ENCODE measurements at places on chromosomes 16 and 17.
A peak's percentile ranks its signal among the peaks of the same experiment; 100 is the strongest.

DNA sequence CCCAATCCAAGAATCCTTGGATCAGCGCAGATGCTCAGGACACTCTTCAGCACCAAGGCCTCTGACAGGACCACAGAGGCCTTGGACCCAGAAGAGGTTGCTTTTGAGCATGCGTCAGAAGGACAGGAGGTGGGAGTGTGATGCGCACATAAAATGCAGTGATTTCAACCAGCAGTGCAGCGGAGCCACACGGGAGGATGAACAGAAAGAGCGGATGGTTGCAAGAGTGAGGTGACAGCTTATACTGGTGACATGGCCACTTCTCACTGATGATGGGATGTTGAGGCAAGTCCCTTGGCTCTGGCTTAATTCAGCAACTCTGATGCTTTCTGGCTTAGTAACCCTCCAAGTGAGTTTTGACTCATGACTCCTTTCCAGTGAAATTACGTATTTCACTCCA is 25.2 kb upstream of the ERN1 start:
- DNase-seq, result no peak

DNA sequence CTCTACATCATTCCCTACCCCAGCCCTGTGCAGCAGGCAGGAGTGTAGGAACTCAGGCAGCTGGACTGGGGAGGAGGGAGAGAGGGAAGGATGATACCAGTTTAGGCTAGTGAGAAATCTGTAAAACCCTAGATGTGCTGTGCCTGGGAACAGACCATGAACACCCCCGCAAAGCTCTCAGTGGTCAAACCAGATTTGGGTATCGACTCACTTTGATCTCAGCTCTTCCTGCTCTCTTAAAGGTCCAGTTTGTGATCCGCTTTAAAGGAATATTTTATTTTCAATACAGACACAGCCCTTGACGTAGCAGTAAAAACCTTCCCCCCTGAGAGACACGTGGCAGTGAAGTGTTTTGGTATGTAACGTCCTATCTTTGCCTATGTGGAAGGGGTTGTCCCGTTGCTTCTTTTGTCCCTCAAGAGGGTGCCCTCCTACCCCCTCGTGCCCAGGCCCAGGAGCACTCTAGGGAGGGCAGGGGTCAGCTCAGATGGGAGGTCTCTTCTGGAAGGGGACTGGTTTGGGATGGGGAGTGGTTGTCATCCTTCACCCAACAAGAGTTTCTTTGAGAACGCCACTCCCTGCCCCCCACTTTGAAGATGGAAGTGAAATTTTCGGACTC is 19.3 kb upstream of the TBX2 start:
- DNase-seq, result peak; percentile 36

GRCh38 chr17:49696233-49696761 is 11.5 kb downstream of the SLC35B1 start:
- peak; percentile 39 for DNase-seq

- no peak for DNase-seq
Measured at GRCh38 chr17:77433385-77434135, 292.8 kb downstream of the SEC14L1 start.

GRCh38 chr16:85243308-85243707 is 131.0 kb upstream of the CIBAR2 start:
- no peak for DNase-seq

DNA sequence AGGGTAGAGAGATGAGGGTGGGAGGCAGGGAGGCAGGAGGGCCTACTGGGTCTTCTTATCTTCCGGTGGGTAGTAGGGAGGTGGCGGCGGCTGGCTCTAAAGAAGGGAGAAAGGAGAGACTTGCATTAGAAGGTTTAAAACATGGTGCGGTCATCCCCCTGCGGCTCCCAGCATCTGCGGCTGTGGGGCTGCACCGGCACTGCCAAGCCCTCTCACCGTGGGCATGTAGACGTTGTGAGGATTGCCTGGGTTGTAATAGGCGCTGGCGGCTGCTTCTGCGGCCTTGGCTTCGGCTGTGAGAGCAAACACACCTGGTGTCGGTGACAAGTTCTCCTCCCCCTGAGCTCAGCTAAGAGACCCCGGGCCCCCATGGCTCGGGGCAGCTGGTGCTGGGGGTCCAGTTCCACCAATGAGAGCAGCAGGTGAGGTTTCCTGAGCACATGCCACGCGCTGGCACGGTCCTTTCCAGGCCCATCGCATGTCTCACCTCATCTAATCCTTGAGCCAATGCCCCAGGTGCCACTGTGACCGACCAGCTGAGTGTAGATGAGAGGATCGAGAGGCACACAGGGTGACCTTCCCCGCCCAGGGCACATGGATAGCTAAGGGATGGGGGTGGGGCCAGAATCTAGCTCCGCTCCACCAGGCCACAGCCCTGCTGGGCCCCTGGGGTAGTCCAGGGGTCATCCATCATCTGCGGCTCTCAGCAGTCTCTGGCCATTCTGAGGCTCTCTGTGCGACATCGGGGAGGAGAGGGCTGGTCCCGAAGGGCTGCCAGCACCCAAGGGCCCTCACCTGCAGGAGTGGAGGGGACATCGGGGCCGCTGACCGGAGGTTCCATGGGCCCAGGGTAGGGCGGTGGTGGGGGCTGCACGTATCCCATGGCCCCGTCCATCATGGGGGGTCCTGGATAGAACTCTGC is 2.7 kb upstream of the UNC13D start:
- DNase-seq, result peak; percentile 78

GRCh38 chr16:48444574-48444973 is 59.4 kb upstream of the SIAH1 start:
- no peak for DNase-seq

GRCh38 chr17:21014498-21014897 is 28.3 kb downstream of the USP22 start:
- no peak for DNase-seq

DNA sequence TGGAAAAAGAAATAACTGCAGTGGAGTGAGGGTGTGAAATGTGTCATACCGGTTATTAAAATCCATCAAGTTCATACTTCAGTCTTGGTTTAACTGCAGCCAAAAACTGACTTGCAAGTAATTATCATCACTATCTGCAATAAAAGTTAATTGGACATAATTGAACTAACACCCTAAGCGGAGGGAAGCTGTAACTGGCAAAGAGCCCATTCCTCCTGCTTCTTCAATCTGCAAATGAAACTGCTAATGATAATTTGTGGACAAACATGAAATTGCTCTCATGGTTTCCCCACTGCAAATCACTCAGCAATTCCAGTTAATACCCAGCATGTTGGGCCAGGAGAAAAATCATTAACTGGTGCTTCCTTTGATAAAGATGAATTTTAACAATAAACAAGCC is 46.5 kb downstream of the FAM222B start:
- DNase-seq, result no peak

GRCh38 chr16:70575376-70575775 is 51.8 kb downstream of the SF3B3 start:
- DNase-seq, result no peak

- no peak for DNase-seq
Measured at GRCh38 chr17:12310811-12311210, 290.1 kb downstream of the MAP2K4 start.

DNA sequence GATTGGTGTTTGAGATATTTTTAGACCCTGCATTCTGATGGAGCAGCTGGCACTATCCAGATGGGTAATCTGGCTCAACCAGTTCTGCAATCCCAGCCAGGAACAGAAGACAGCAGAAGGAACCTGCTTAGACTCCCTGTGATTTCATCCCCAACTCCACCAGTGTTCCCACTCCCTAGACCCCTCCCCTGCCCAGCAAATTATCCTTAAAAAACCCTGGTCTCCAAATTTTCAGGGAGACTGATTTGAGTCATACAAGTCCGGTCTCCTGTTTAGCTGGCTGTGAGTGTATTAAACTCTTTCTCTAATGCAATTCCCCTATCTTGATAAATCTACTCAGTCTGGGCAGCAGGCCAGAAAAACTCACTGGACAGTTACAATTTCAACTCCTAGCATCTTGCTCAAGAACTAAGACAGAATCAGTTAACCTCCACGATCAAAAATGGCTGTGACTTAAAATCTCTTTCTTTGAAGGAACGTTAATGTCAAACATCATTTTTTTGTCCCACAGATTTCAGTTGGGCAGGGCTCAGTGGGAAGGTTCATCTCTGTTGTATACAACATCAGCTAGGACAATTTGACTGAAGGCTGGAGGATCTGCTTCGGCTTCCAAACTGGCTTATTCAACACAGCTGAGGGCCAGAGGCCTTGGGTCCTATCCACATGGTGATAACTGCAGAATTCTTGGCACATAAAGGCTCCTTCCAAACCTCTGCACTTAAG is 4.9 kb upstream of the RBL2 start:
- DNase-seq, result no peak

- no peak for DNase-seq
Measured at GRCh38 chr17:43597624-43598356, 51.6 kb upstream of the ETV4 start.

GRCh38 chr17:5220074-5220473 is 14.6 kb downstream of the SCIMP start:
- DNase-seq, result peak; percentile 44

- DNase-seq, result no peak
Measured at GRCh38 chr16:88320947-88321634, 61.7 kb upstream of the ZNF469 start.

GRCh38 chr17:45357364-45357997 is 40.7 kb upstream of the MAP3K14 start:
- DNase-seq, result no peak

GRCh38 chr16:12142157-12142556 is 165.6 kb downstream of the SNX29 start:
- DNase-seq, result no peak

Data from spleen (tissue), 13 donors.